ENCODE measurements at places on chromosomes 6 and 20. TPM values are rescaled to one million over a fixed set of nuclear protein-coding genes. Genes with fewer than 3 reads are reported as not detected.

The DPPA5 gene
- not detected for total RNA-seq

The FKBP5 gene
- total RNA-seq, result not detected

DNA sequence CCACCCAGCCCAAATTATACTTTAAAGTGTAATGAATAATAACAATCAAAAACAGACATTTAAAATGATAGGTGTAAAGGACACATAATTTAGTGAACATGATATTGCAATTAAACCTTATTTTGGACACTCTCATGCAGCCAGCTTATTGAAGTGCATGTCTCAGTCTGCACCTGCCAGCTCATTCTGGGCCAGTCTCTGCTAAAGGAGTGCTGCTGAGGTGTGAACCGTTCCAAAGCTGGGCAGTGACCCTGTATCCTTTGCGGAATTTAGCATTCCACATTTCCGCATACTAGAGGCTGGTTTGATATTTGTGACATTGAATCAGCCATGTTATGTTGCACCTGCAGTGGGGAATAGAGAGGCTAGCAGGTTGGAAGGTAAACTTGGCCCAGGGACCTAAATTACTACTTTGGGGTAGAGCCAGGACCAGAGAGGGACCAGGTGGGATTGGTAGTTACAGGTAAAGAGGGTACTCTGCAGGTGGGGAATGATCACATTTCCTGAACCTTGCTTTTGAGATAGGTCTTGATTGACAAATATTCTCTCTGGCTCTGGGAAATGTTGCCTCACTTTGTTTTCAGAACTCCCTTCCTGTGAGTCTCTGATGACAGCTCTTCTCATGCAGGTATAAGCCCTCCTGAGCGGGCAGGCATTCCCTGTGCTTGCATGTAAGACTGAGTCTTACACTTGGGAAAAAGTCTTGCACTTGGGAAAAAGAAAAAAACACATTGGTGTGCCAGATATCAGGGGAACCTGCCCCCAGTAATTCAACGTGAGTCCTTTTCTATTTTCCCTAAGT, 26.2 kb downstream of the TULP4 start:
- DNase-seq, result no peak

- no peak for DNase-seq
Observed at GRCh38 chr20:36170542-36171215, 16.1 kb downstream of the EPB41L1 start.

The CFB gene
- not detected for total RNA-seq

The SOD2 gene
- total RNA-seq, result 137 TPM

GRCh38 chr6:166927240-166927934, 29.0 kb downstream of the RNASET2 start:
- no peak for DNase-seq

GRCh38 chr6:5590187-5590586, 328.9 kb downstream of the FARS2 start:
- DNase-seq, result no peak

All from SJCRH30 (cell line).